ENCODE measurements at places on chromosomes 16 and 17.
A peak's percentile ranks its signal among the peaks of the same experiment; 100 is the strongest.

DNA sequence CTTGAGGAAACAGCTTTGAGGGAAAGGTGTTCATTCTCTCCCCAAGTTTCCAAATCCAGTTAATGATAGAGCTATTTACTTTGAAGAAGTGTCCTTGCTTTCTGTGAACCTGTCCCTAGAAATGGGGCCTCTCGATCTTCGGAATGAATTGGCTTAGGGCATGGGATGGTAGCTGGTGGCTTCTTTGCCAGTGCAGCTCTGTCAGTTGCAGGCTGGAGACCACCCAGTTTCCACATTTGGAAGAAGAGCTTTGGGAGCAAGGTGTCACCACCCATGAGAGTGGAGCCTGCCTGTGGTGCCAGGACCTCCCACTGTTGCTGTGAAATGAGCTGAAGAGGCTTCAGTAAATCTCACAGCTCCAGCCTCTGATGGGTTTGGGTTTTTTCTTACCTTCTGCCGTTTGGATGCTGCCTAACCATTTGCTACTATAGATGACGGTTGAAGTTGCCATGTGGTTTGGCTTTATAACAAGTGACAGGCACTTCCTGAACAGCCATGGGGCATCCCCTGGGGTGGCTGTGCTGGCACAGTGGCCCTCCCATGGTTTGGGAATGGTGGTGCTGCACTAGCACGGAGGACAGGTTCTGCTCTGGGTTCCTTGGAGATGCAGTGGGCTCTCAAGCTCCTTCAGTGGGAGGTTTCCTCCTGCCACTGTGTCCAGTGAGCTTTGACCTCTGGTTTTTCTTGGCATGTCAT, 19.5 kb upstream of the SLC5A10 start:
- DNase-seq = no peak

GRCh38 chr17:45813048-45813725, 29.1 kb downstream of the CRHR1 start:
- DNase-seq = peak; percentile 59

DNA sequence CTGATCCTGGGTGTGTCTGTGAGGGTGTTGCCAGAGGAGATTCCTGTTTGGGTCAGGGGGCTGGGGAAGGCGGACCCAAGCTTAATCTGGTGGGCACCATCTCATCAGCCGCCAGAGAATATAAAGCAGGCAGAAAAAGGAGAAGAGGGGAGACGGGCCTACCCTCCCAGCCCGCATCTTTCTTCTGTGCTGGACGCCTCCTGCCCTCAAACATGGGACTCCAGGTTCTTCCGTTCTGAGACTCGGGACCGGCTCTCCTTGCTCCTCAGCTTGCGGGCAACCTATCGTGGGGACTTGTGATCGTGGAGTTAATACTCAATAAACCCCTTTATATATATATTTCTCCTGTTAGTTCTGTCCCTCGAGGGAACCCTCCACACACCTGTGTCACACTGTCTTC, 64.5 kb downstream of the LMF1 start:
- DNase-seq = no peak

DNA sequence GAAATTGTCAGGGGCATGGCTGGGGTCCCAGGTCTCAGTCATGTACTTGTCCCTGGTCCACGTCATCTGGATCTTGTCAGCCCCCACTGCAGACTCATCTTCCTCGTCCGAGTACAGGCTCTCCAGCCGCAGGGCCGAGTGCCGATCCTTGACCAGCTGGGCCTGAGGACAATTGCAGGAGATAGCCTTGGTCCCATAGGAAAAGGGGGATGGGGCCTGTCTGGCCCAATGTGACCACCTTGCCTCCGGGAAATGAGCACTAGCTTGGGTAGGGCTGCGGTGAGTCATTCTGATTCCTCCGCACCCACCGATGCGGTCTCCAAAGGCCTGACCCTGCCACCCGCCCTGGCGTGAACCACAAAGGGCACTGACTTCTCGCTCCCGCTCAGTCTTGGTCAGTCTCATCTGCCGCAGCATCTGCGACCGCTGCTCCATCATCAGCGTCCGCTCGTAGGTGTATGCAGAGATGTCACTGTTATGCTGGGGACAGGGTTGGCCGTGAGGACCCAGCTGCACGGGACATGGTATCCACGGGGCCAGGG, 1.5 kb upstream of the LCAT start:
- DNase-seq = no peak

- DNase-seq = no peak
Observed at GRCh38 chr17:64565563-64565962, 58.8 kb downstream of the CEP95 start.

DNA sequence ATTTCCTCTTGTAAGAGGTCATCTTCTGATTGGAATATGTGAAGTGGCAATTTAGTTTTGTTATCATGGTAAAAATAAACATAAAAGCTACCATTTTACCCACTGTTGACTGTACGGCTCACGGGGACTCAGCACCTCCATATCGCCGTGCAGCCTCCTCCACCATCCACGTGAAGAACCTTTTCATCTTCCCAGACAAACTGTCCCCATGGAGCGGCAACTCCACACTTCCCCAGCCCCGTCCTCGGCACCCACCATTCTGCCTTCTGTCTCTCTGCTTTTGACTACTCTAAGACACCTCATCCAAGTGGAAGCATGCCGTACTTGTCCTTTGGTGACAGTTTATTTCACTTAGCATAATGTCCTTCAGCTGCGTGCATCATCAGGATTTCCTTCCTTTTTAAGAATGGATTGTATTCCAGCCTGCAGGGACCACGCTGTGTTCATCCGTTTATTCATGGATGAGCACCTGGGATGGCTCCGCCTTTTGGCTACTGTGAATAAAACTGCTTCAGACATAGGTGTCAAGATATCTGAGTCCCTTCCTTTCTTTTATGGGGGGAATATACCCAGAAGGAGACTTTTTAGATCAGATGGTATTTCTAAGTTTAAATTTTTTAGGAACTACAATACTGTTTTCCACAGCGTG, 14.3 kb downstream of the FBXO31 start:
- no peak for DNase-seq

DNA sequence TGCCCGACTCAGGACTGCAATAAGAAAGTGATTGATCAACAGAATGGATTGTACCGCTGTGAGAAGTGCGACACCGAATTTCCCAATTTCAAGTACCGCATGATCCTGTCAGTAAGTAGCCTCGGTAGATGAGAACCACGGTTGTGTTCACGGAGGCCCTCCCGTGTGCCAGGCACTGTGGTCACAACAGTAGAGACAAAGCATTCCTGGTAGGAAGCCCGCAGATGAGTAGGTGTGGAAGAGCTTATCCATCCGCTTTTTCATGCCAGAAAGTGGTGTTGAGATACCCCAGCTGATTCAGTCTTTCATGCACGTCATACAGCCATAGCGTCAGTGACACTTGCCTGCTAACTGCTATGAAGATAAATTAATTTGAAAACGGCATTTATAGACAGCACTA, 58.9 kb downstream of the RPA1 start:
- no peak for DNase-seq

- no peak for DNase-seq
Observed at GRCh38 chr17:42759982-42760651, 910 bp upstream of the RAMP2 start.
